GM19239 (cell line): ENCODE measurements at places on chromosomes 7 and 10.

DNA sequence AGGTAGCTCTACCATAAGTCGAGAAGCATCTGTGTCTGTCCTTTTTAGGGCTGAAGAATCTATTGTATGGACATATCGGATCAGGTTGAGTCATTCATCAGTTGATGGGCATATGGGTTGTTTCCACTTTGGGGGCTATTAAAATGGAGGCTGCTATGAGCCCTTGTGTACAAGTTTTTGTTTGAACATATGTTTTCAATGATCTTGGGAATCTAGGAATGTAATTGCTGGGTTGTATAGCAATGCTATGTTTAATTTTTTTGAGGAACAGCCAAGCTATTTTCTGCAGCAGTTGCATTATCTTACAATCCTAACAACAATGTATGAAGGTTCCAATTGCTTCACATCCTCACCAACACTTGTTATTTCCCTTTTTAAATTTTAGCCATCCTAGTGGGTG, 46.4 kb upstream of the HABP2 start:
- no peak for DNase-seq

GRCh38 chr7:131836733-131837132, 280.3 kb upstream of the PODXL start:
- DNase-seq: no peak

GRCh38 chr7:82598958-82599357, 155.4 kb upstream of the CACNA2D1 start:
- DNase-seq: no peak

GRCh38 chr7:105638334-105638733, 57.0 kb upstream of the EFCAB10 start:
- DNase-seq: no peak

DNA sequence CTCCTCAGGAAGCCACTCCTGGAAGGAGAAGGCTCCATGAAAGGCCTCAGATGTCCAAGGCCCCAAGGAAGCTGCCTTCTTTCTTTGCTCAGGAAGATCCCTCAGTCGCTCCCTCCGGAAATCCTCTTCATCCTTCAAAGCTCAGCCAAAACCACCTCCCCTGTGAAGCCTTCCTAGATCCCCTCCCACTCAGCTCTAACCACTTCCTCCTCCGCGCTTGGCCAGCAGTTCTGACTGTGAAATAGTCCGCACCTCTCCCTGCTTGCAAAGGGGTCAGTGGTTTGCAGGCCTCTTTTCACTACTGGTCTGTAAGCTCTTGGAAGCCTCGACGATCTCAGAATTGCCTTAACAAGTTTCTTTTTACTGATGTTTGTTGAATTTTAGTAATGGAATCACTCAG, 23.9 kb downstream of the PYROXD2 start:
- no peak for DNase-seq

DNA sequence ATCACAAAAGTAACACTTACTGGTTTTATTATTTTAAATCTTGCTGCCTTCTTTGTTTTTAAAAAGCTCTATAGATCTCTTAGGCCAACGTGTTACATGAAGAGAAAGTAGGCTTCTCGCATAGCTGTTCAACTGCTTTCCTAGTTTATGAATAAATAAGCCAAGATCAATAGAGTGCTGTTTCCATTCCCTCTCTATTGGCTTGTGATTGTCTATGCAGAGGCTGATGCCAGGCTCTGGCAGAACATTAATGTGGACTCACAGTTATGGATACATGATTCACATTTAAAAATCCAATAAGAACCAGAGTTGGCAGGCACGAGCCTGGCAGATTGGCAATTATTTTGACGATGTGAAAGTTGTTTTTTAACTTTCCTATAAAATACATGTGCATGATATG, 137.5 kb downstream of the GNAT3 start:
- DNase-seq: no peak

DNA sequence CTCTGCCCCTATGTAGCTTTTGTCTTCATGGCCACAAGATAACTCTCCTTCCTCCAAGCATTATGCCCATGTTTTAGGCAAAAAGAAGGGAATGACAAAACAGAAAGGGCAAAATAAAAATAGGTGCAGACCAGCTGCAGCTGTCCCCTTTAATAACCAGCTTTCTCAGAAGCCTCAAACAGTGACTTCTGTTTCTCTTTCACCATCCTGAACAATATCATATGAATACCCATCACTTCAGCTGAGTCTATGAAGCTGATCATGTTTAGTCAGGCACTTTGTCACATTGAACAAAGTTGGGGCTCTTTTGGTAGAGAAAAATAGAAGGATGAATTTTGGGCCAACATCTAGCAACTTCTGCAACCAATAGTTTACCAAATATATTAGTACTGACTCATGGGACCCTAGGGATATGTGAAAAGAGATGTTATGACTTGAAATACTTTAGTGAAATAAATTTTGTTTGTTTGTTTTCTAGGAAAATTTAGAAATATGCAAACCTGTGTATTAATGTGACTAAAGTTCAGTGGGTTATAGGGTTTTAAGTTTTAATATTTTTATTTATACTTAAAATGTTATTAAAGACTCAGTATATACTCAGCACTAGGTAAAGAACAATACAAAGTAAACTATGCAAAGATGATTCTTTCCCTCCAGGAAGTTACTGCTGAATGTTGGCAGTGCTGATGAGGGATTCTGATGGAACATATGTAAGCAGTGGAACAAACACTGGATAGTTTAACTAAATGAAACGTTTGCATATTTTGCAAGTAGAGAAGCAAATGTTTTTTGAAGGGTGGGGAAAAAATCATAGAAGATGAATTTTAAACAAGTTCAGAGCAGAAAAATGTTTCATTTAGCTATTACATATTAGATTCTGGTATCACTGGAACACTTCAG, 133.7 kb downstream of the FOXP2 start:
- no peak for DNase-seq

DNA sequence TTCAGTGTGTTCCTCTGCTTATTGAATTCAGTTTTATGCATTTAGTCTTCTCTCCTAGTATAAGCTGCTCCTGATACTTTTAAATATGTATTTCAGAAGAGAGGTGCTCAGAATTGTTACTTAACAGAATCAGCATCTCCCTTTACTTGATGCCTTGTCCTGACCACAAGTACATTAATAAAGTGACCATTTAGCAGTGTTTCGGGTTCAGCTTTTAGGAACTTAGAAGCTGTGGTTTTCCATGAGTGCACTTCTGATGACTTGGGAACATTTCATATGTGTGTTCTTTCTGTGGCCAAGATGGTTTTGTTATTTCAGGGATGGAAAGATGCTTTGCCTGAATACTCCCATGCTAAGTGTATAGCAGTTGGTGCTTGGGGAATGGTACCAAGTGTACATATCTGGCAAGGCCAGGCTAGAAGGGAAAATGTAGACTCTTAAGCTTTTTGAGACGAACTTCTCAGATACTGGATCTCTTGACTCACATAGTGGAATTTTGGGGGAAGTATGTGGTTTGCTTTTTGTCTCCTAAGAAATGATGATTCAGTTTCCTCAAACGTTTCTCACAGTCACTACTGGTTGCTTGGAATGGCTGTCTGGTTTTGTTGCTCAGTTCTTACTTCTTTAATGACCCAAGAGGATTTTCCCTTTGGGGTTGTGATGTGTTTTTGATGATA, 17.2 kb downstream of the SGPL1 start:
- DNase-seq: no peak

- no peak for DNase-seq
These were observed 482 bp upstream of the ACTR3C start for GRCh38 chr7:150323682-150324372.

GRCh38 chr7:32901629-32902028, 10.1 kb upstream of the KBTBD2 start:
- no peak for DNase-seq

- no peak for DNase-seq
These were observed 301.6 kb upstream of the HPS1 start for GRCh38 chr10:98748298-98748697.

- no peak for DNase-seq
These were observed 338.4 kb downstream of the GALNT17 start for GRCh38 chr7:71470326-71470725.

DNA sequence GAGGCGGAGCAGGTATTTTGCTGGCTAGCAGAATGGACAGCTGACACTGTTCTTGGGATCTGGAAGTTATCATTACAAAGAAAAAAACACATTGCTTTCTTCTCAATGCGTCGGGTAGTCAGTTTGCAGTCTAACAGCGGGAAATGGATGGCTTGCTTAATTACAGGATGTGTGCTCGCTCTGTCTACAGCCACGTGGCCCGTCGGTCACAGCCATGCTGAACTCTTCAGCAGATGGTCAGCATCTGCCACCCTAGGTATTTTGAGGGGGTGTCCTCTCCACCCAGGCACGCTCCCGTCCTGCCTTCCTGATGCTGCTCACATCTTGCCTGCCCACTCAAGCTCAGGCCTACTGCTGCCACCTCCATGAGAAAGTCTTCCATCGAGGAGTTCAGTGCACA, 20.4 kb upstream of the INMT start:
- no peak for DNase-seq

DNA sequence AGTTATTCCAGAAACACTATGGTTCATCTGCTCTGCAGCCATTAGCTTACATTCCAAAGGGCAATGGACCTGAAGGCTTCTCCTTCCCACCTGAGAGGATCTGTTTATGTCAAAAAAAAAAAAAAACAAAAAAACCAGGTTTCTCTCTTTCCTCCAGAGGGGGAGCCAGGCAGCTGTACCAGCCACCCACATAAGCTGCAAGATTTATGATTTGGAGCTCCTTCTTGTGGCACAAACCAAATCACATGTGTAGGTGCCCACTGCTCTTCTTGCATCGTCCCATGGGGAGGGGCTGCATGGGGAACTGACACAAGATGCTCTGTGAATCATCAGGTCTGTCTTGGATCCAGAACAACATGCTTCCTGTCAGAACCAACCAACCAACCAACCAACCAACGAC, 231.6 kb upstream of the IGFBP3 start:
- DNase-seq: no peak

- no peak for DNase-seq
These were observed 80.3 kb downstream of the BICC1 start for GRCh38 chr10:58593008-58593407.

GRCh38 chr10:129049501-129049900, 417.5 kb upstream of the MGMT start:
- no peak for DNase-seq

DNA sequence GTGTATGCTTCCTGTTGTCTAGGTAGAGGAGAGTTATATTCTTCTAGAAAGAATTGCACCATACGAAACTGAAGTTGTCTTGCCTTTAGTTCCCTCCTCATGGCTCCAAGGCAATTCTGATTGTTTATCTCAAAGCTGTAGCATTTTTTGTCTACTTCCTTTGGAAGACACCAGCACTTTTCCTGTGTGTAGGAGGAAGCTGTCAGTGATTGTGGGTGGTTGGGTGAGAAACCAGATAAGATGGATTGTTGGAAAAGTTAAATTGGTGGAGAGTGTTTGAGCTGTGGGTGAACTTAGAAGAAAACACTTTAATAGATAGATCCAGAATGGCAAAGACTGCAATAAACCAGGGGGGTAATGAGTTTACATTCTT, 12.1 kb upstream of the CSTF2T start:
- no peak for DNase-seq

GRCh38 chr7:22589641-22590201, 89.7 kb upstream of the STEAP1B start:
- no peak for DNase-seq

DNA sequence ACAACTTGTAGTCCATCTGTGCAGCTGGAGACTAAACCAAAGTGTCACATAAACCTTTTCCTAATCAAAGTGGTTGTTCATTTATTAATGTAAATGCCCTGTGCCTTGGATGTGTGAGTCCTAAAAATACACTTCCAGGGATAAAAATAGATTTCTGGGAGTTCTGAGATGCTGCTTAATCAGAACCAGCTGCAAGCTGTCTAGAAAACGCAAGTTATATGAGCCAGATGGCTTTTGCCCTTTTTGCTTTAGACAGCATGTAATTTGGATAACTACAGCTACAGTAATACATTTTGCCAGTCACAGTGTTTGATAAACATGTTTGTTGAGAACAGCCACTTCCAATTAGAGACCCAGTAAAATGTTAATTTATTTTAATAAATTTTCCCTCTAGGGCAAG, 185.1 kb upstream of the PRPS1L1 start:
- DNase-seq: no peak

GRCh38 chr10:104515678-104516199, 125.4 kb upstream of the SORCS3 start:
- no peak for DNase-seq

DNA sequence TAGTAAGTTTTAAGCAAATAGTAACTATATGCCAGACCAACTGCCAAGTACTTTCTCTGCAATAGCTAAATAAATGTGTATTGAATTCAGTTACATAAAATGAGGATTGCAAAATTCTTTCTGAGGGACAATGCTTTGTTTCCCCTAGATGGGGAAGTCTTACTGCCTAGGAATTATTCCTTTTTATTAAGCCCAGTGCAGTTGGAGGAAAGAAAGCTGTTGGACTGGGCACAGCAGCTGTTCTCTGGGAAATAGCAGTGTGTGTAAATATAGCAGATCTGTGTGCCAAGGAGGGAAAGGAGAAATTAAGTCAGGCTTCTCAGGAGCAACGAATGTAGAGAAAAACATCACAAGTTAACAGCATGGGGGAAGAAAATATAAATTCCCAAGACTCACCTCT, 77.1 kb downstream of the SEC23IP start:
- DNase-seq: no peak

DNA sequence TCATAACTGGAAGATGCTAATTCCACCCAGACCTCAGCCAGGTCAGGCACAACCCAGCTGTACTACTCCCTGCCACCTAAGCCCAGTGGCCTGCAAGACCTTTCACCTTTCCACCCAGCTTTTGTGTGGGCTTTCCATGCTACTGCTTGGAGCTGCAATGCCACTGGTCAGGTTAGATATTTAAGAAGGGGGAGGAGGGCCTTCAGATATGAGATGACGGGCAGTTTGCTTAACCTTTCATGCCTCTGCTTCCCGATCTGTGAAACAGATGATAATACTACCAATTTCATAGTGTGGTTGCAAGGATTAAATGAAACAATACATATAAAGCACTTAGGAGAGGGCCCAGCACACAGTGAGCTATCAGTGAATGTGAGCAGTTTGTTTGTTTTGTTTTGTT, 20.9 kb downstream of the STOX1 start:
- DNase-seq: no peak

DNA sequence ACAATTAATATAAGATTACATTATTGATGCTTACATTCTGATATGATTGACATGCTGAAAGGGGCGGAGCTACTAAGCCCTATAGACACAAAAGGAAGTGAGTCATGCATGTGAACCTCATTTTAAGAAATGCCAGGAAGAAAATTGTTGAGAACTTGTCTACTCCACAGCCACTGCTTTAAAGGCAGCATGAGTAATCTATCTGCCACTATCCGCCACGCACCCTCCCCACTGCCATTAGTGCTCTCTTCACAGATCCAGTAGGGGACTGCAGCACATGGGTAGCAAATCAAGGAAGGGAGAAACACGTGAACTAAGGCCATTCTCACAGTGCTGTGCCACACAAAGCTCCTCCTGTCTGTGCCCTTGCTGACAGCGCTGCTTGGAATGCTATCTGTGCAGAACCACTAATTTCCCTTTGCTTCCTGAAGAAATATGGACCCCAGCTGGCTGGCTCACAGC, 524.8 kb downstream of the GRM8 start:
- no peak for DNase-seq

- DNase-seq: no peak
These were observed 170.4 kb downstream of the PRKAG2 start for GRCh38 chr7:151706277-151707104.
